Activated CD4-positive, alpha-beta T cell treated with anti-CD3 and anti-CD28 coated beads, Interleukin-2, amount 10 ng/mL, durations not matched to agents 7 days and 5 days (primary cell): ENCODE measurements at places on chromosomes 4 and X. TPM values are rescaled to one million over a fixed set of nuclear protein-coding genes. Genes with fewer than 3 reads are reported as not detected.

- DNase-seq: no peak
- H3K4me1 ChIP-seq: peaks cover 9% of the 10 kb centered on the region
- no peak overlapping the region for H3K4me3 ChIP-seq
Measured at GRCh38 chr4:119204916-119205315, 7.6 kb upstream of the USP53 start.

GRCh38 chr4:52600275-52600674 is 58.8 kb downstream of the USP46 start:
- DNase-seq: no peak
- H3K4me1 ChIP-seq: no peaks in the 10 kb centered on the region
- H3K27ac ChIP-seq: no peak overlapping the region

Gene PLK4
- 61.4 TPM for total RNA-seq

DNA sequence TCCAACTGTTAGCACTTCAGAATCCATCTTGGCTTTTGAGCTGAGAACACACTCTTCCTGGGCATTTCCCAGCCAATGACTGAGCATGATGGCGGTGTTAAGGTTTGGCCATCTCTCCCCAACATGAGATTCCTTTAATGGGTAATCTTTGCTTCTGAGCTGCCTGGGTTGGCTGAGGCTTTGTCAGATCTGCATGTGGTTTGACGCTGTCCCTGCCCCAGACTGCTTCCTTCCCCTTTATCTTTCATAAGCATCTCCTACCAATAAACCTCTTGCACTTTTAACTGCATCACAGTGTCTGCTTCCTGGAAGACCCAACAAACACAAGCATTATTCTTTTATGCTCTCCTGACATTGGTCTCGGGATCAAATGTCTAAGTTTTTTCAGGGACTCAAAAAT is 31.5 kb upstream of the DIPK2B start:
- no peaks in the 10 kb centered on the region for H3K27me3 ChIP-seq
- peaks cover 2% of the 10 kb centered on the region for H3K36me3 ChIP-seq
- peaks cover 22% of the 10 kb centered on the region for H3K4me1 ChIP-seq

GRCh38 chrX:77160301-77160700 is 286.9 kb upstream of the FGF16 start:
- no peak overlapping the region for H3K4me3 ChIP-seq
- peak; percentile 5 for DNase-seq
- H3K27me3 ChIP-seq: no peaks in the 10 kb centered on the region
- no peak overlapping the region for H3K27ac ChIP-seq

Gene POU4F2
- total RNA-seq: not detected

GRCh38 chrX:149010013-149010852 is 494.9 kb downstream of the IDS start:
- H3K27me3 ChIP-seq: no peaks in the 10 kb centered on the region
- H3K4me1 ChIP-seq: no peaks in the 10 kb centered on the region
- H3K27ac ChIP-seq: no peak overlapping the region
- no peak overlapping the region for H3K4me3 ChIP-seq
- DNase-seq: no peak

DNA sequence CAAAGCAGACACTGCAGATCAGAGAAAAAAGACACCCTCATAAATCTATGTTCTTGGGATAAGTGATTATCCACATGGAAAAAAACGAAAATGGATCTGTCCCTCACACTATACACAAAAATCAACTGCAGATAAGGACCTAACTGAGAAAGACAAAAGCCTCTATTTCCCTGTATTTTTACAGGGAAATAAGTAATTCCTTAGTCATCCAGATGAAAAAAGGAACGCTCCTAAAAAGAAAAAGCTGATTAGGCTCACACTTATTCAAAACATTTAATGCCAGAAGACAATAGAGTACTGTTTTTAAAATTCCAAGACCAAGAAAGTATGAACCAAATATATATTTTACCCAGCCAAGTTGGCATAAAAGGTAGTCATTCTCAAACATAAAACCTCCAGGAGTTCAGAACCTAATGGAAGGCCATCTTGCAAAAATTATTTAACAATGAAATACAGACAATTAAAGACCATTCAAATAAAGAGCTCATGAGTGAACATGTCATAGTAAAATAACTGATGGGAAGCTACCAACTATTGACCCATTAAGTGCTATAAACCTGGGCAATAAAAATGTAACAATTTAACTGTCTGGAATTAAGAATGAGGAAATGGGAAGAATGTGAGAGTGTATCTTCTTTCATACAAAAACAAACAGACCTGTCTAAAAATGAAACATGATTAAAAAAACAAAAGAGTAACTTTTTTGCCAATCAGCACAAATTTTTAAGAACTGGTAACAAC is 20.4 kb downstream of the PAPSS1 start:
- no peak for DNase-seq
- H3K4me1 ChIP-seq: no peaks in the 10 kb centered on the region
- no peaks in the 10 kb centered on the region for H3K27me3 ChIP-seq
- peaks cover 30% of the 10 kb centered on the region for H3K36me3 ChIP-seq
- H3K27ac ChIP-seq: no peak overlapping the region

GRCh38 chr4:67161311-67161710 is 384.0 kb downstream of the CENPC start:
- no peaks in the 10 kb centered on the region for H3K4me1 ChIP-seq
- no peaks in the 10 kb centered on the region for H3K27me3 ChIP-seq
- no peaks in the 10 kb centered on the region for H3K36me3 ChIP-seq
- no peak overlapping the region for H3K4me3 ChIP-seq
- no peak overlapping the region for H3K27ac ChIP-seq

DNA sequence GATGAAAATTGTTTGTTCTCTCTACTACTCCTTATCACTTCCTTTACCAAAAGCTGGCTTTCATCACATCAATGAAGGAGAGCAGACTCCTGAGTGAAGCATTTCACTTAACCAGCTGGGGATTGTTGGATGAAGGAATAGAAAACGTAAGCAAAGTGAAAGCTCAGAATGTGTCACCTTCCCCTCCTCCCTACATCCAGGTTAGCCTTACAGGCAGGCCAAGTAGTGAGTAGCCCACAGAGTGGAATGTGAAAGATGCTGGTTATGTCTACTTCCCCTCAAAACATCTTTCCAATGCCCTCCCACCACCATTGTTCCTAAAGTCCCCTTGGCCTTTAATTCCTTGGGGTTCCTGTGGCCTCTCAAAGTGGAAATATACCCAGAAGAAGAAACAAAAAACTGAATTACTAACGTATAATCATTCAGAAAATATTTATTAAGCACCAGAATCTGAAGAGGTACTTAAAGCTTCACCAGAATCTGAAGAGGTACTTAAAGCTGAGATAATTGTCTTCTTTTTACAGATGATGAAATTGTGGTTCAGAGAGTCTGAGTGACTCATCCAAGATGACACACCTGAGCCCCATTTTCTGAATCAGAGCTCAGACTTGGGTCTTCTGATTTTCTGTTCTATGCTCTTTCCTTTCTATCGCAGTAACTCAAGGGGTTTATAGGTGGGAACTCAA is 6.5 kb downstream of the P2RY4 start:
- H3K4me3 ChIP-seq: no peak overlapping the region
- H3K4me1 ChIP-seq: peaks cover 12% of the 10 kb centered on the region
- no peaks in the 10 kb centered on the region for H3K36me3 ChIP-seq
- no peaks in the 10 kb centered on the region for H3K27me3 ChIP-seq

- H3K4me1 ChIP-seq: no peaks in the 10 kb centered on the region
- H3K27ac ChIP-seq: no peak within 1 kb of the TSS
- H3K27me3 ChIP-seq: peaks cover 17% of the 10 kb centered on the region
- DNase-seq: no peak
- H3K36me3 ChIP-seq: peaks cover 2% of the 10 kb centered on the region
- no peak within 1 kb of the TSS for H3K4me3 ChIP-seq
Measured at GRCh38 chr4:186554914-186555827, at the start of gene MTNR1A. Gene MTNR1A, minus strand, starts transcription at chr4:186555567. Its CDS starts 202 bp downstream, at chr4:186555365.
